Testis (tissue), 5 donors: ENCODE measurements at places on chromosomes 12 and 14. TPM values are rescaled to one million over a fixed set of nuclear protein-coding genes. Genes with fewer than 3 reads are reported as not detected.

NANOG gene
- 1.1 TPM for total RNA-seq

RPL10L gene
- total RNA-seq, result 68.8 TPM

THTPA gene
- 34.9 TPM for total RNA-seq

BAZ2A gene
- total RNA-seq, result 316 TPM

HOXC11 gene
- 1.1 TPM for total RNA-seq

ISM2 gene
- 6.2 TPM for total RNA-seq

SMIM10L1 gene
- total RNA-seq, result 11.0 TPM

RPS29 gene
- 2,556 TPM for total RNA-seq

NUAK1 gene
- 6.6 TPM for total RNA-seq

CRIP1 gene
- 3.0 TPM for total RNA-seq

BRI3BP gene
- 3.8 TPM for total RNA-seq

TMEM260 gene
- 30.7 TPM for total RNA-seq

LHX5 gene
- total RNA-seq, result 0.12 TPM

MYF6 gene
- total RNA-seq, result not detected

SERPINA12 gene
- 0.47 TPM for total RNA-seq

DAO gene
- 0.81 TPM for total RNA-seq

KLRC2 gene
- total RNA-seq, result 0.56 TPM

MGAT4C gene
- total RNA-seq, result 5.5 TPM

PTHLH gene
- total RNA-seq, result 0.47 TPM

MYH6 gene
- 0.12 TPM for total RNA-seq

SMIM41 gene
- 15.6 TPM for total RNA-seq

PLCZ1 gene
- 52.5 TPM for total RNA-seq
